ENCODE measurements at places on chromosomes 3 and 15.
A peak's percentile ranks its signal among the peaks of the same experiment; 100 is the strongest.

GRCh38 chr15:80856809-80857377 lies 77.7 kb downstream of the CEMIP start:
- DNase-seq, result peak; percentile 38

- no peak for DNase-seq
These were observed 1.1 kb downstream of the CLCN2 start for GRCh38 chr3:184360070-184360928.

DNA sequence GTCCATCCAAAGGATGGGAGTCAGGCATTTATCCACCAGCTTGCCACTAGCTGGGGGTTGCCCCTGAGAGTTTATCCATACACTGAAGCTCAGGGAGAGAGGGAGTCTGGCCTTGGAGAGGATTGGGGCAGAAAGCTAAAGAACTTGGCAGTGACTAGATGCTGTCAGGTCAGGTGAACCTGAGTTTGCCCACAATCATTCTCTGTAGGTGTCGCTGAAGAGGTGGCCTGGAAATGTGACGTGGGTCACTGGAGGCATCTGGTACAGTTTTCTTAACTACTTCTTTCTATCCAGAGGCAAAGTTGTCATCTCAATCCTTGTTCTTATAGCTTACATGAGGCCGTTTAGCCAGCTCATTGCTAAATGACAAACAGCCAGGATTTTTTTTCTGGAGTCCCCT lies 298.0 kb upstream of the CTNNB1 start:
- DNase-seq, result no peak

- DNase-seq, result no peak
These were observed 317.3 kb upstream of the WNT5A start for GRCh38 chr3:55804170-55805095.

- no peak for DNase-seq
These were observed 12.1 kb upstream of the SIAH2 start for GRCh38 chr3:150775001-150775599.

- no peak for DNase-seq
These were observed 180.5 kb downstream of the OPA1 start for GRCh38 chr3:193773266-193774220.

- peak; percentile 64 for DNase-seq
These were observed 53.0 kb upstream of the GSK3B start for GRCh38 chr3:120147072-120147871.

GRCh38 chr15:71296315-71296679 lies 181.0 kb downstream of the THSD4 start:
- no peak for DNase-seq

- DNase-seq, result no peak
These were observed 206.3 kb upstream of the CD96 start for GRCh38 chr3:111335512-111336303.

DNA sequence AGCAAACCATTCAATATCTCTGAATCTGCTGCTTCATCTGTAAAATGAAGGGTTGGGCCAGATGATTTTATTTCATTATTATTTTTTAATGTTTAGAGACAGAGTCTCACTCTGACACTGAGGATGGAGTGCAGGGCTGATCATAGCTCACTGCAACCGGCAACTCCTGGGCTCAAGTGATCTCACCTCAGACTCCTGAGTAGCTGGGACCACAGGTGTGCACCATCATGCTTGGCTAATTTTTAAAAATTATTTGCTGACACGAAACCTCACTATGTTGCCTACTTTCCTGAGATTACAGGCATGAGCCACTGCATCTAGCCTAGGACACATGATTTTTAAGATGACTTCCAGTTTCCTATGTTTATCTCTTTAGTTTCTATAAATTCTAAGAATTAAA lies 105.8 kb downstream of the P3H2 start:
- DNase-seq, result no peak

- DNase-seq, result no peak
These were observed 5.4 kb downstream of the MUC4 start for GRCh38 chr3:195806211-195806915.

GRCh38 chr3:123803521-123803920 lies 80.6 kb downstream of the MYLK start:
- DNase-seq, result no peak

DNA sequence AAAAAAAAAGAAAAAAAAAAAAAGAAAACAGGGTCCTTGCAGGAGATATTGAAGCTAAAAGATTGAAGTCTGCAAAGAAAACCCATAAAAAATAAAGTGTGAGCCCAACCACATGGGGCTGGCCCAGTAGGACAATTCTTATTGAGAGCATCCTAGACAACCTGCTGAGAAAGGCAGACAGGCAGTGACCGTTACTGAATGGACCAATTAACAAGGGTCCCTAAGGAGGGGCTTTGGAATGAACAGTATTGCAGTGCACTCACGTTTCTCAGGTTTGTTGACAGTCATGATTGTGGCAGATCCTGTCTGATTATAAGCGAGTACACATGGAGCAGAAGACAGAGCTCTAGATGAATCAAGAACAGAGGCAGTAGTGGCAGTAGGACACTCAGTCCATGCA lies 168.6 kb downstream of the LSAMP start:
- no peak for DNase-seq

DNA sequence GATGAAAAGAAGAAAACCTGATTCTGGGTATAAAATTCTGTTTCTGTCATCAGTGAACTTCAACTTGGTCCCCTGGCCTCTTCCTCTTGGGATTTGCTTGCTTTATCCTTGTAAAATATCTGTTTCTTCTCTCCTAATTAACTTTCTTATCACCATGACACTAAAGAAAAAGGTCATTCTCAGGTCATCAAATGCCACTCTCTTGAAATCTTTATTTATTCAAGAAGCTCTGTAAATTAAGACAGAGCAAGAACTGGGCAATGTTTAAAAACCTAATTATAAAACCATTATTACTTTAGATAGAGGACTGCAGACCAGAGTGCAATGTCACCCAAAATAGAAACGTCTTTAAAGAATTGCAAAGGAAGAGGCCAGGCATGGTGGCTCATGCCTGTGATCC lies 6.0 kb upstream of the LIPC start:
- no peak for DNase-seq

GRCh38 chr3:197068077-197068476 lies 38.5 kb upstream of the MELTF start:
- no peak for DNase-seq

- DNase-seq, result no peak
These were observed 181.8 kb downstream of the RYR3 start for GRCh38 chr15:33492434-33493052.

GRCh38 chr3:86420990-86421739 lies 569.8 kb downstream of the VGLL3 start:
- DNase-seq, result no peak

- DNase-seq, result no peak
These were observed 2.3 kb upstream of the GFM1 start for GRCh38 chr3:158642005-158642404.

- DNase-seq, result no peak
These were observed 9.8 kb downstream of the HEG1 start for GRCh38 chr3:125045965-125046364.

DNA sequence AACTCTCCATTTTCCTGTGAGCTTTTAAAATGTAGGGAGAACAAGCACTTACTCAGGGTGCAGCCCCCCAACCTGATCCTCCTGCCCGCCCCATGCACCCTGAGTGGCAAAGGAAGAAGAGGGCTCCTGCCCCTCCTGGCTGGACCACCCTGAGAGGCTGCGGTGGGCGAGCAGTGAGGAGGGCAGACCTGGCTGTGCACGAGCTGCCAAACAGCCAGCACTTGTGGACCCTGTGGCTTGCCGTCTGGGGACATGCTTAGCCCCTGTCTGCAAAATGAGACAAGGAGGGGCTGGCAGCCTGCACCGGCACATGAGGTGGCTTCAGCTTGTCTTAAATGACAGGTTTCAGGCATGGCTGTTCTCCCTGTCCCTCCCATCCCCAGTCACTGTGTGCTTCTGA lies 18.6 kb downstream of the ATP10A start:
- DNase-seq, result no peak

DNA sequence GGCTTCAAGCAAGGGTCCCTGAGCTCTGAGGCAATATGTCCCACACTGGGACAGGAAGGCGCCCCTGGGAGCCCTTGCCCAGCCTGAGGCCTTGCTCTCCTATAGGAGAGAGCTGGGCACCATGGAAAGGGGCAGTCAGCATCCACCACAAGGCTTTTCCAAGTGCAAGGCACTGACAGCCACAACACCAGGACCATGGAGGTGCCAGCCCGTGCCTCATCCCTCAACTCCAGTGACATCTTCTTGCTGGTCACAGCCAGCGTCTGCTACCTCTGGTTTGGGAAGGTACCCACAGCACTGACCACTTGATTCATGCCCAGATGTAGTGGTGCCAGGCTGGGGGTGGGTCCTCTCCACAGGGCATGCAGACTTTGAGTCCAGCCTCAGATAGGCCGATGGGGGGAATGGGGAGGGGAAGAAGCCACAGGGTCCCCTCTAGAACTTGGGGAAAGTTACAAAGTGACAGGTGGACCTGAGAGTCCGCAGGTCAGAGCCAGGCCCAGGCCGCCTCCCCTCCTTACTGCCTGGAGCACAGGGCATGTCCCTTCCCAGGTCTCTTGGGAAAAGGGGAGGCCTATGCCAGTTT lies 11.8 kb downstream of the VILL start:
- peak; percentile 18 for DNase-seq

- DNase-seq, result no peak
These were observed 39.2 kb downstream of the RAB27A start for GRCh38 chr15:55250392-55250791.

- DNase-seq, result no peak
These were observed 30.1 kb downstream of the SH3GL3 start for GRCh38 chr15:83477172-83477807.

DNA sequence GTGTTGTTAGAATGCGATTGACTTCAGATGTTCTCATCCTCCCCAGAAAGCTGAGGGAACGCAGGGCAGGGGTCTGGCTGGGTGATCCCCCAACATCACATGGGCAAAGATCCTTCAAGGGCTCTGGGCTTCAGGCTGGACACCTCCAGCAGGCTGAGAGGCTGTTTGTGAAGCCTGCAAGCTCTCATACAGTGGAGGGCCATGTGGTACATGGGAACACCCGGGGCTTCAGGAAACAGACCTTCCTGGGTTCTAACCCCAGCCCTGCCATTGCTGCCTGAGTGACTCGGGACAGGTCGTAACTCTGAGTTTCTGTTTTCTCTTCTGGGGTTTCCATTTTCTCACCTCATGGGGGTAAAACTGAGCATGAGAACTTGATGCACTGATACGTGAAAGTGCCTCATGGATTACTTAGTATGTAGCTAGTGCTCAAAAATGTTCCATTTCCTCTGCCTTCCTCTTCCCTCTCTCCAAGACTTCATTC lies 81.2 kb downstream of the TLE3 start:
- peak; percentile 17 for DNase-seq

DNA sequence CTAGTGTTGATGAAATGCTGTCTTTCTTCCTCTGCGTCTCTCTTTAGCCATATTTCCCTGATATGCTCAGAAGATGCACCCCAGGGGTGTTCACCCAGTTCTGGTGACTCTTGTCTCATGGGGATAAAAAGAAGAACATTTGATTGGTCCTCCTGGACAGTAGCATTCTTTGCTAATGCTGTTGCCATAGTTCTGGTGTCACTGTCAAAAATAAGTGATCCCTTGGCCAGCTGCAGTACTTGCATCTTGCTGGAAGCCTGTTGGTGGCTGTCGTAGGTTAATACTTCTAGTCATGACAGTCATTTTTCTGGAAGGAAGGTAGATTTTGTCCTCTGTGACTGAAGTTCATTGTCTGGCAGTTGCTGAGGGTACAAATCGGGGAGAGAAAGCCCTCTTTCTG lies 124.5 kb downstream of the UNC13C start:
- DNase-seq, result no peak

GRCh38 chr3:178526291-178526690 lies 9.9 kb upstream of the KCNMB2 start:
- DNase-seq, result no peak

- no peak for DNase-seq
These were observed 18.7 kb downstream of the BCL2A1 start for GRCh38 chr15:79952329-79952728.

DNA sequence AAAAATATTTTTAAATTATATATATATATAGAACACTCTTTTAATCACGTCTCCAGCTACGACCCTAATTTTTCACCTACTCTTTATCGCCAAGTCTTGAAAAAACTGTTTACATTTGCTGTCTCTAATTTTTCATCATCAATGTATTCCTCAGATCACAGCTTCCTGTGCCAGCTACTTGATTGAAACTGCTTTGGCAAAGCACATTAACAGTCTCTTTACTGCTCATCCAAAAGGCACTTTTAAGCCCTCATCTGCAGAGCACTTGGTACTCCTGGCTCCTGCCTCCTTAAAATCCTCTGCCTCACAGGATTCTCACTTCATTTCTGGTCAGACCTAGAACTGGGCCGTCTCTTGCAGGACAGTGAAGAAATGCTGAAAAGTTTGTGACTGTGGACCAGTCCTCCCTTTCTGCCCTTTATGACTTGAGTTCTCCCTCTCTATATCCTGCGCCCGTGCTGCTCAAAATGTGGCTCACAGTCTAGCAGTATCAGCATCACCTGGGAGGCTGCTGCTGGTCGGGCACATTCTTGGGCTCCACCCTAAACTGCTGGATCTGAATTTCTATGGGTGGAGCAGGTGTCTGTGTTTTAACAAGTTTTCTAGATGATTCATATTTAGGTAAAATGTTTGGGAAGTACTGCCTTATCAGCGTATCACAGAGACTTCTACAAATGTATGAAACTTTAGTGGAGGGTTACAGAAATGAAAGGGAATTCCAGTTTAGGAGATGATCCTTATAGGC lies 196.8 kb downstream of the ADAMTSL3 start:
- no peak for DNase-seq
